ENCODE measurements at places on chromosomes 2 and 18.

DNA sequence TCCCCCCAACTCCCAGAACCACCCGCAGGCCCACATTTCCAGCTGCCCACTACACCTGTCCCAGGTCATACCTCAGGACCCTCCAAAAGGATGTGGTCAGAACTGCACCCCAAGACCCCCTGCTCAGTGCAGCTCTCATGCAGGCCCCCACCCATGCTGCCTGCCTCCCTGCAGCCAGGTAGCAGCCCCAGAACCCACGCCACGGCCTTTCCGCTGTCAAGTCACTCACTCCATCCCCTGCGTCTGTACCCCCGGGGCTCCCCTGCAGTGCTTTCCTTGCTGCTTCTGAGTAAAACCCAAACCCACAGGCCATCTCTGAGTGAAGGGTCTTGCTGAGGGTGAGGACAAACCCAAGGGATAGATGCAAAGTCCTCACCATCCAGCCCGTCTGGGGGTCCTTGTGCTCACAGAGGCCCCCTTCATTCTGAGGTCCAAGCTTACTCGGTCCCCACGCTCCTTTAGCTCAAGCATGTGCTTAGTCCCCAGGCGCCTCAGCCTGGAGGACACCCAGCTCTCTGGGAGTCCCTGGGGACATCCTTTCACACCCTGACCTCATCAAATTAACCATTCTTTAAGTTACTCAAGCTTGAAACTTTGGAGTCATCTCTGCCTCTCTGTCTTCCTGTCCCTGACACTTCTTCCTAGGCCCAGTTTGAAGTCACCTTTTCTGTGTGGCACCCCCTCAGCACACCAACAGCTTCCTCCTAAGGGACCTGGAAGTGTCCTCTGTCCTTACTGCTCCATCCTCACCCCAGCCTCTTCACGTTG lies 130.1 kb downstream of the SMAD7 start:
- DNase-seq: no peak

DNA sequence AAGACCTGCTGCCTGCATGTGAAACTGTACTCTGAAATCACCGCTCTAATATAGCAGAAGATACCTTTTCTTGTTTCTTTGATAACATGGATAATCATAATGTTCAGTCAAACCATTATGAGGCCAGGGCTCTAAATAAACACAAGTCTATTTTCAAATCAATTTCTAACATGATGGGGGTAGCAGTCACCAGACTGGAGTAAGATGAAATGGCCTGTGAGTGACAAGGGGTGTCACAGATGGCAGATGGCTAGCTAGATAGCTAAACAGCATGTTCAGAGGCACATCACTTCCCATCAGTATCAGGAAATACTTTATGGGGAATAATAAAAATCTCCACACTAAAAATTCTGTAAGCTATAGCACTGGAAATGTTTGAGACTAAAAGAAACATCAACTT lies 14.0 kb downstream of the MBD2 start:
- DNase-seq: no peak

DNA sequence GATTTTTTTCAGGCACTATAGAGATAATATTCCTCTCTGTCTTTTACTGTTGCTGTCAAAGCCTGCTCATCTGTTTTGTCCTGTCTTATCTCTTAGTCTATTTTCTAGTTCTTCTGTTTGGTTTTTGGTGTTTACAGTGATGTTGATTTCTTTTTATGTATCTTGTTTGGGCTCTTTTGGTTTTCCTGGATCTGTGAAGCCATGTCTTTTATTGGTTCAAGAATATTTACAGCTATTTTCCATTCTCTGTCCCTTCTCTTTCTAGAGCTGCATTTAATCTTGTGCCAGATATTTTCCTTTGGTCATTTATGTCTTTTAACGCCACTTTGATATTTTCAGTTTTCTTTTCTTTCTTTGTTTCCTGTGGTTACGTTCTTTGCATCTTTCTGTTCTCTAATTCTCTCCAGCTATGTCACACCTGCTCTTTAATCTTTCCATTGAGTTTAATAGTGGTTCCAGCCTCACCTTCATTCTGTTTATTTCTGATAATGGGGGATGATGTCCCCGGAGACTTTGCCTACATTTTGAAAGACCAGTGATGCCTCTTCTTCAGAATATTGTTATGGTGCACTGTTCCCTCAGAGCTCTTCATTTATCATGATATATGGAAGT lies 32.0 kb downstream of the SMCHD1 start:
- no peak for DNase-seq

DNA sequence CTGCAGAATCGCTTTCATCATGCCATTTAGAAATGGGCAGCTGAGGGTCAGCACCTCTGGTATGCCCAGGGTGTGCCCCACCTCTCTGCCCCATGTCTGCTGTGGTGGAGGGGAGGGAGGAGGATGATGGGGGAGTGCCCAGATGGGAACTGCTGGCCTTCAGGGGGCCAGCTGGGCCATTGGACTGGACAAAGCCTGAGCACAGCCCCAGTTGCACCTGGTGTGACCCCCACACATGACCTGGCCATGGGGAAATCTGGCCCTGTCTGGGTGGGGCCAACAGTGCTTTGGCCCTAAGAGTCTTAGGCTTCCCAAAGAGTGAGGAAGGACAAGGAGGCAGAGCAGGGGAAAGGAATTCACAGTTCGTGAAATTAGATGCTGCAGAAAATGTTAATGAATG lies 44.1 kb downstream of the CTIF start:
- no peak for DNase-seq

- peak; percentile 29 for DNase-seq
Observed at GRCh38 chr2:64018701-64019082, 536 bp downstream of the VPS54 start.

DNA sequence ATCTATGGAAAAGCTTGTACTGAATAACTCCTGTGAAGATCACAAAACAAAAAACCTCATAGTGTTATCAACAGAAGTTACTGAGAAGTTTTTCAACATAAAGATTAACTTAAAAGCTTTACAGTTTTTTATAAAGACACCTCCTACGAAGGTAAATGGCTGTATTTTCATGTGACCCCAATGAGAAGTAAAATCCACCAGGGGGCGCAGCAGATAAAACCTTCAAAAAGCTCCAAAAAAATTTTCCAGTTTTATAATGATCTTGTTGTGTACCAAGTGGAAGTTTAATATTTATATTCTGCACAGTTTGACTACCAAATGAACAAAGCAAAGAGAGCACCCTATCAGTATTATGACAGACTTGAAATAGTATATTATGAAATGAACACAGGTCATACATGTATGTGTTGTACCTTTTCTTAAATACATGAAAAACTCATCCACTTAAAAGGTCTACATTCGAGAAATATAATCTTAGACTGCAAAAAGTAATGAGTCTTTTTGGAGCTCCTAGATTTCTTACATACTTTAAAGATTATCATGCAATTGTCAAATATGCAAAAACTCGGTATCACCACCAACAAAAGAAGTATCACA lies 38.5 kb downstream of the PNO1 start:
- peak; percentile 24 for DNase-seq

- DNase-seq: peak; percentile 27
Observed at GRCh38 chr2:221064058-221064854, 507.8 kb downstream of the EPHA4 start.

GRCh38 chr2:144518748-144519596 lies 947 bp downstream of the ZEB2 start:
- no peak for DNase-seq

DNA sequence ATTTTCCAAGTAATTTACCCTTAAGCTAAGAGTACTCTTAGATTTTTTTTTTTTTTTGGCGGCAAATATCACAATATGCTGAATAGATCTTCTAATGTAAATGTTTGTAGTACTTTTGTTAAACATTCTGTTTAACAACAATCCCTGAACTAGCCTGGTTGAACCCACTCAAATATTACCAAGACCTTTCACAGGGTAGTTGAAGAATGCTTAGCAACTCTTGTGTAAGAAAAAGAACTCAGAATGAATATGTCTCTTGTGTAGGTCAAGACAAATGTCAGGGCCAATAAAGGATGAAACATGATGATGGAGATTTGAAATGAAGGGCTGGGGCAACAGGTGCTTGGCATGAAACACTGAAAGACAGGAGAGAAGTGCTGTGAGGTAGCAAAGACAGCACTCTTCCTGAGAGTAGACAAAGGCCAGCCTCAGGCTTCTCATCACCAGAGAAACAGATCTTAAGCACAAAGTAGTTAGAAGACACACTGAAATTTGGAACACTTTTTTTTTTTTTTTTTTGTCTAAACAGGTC lies 597.3 kb downstream of the ERBB4 start:
- DNase-seq: no peak

DNA sequence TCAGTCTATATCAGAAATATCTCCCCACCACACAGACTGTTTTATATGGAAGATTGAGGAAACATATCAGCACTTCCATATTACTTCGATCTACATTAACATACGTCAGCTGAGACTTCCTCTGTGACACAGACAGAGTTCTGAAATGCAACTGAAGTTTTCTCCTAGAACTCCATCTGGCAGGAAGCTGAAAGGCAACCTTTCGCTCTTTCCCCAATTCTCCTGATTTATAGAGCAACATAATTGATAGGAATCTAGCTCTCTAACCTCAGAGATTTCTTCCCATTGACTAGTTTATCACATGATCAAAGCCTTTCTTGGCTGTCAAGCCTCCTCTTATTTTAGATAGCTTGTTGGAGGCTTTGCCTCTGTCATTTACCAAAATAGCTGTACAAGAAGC lies 806.7 kb upstream of the CHAC2 start:
- DNase-seq: no peak

- DNase-seq: no peak
Observed at GRCh38 chr18:48940854-48941611, 9.7 kb downstream of the SMAD7 start.

GRCh38 chr2:96703021-96703751 lies 36.7 kb downstream of the LMAN2L start:
- no peak for DNase-seq

DNA sequence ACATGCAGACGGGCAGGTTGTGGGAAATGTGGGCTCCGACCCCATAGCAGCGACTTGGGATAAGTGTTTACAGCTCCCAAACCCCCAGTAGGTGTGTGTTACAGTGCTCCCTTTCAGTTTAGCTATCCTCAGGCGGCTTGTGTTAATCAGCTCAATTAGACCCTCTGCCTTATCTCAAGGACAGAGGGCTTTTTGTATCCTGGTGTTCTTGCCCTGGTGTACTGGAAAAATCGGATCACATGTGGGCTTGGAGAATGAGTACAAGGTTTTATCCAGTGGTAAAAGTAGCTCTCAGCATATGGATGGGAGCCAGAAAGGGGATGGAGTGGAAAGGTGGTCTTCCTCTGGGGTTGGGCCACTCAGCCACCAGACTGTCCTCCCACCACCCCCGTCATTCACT lies 264.7 kb upstream of the SYT4 start:
- no peak for DNase-seq

DNA sequence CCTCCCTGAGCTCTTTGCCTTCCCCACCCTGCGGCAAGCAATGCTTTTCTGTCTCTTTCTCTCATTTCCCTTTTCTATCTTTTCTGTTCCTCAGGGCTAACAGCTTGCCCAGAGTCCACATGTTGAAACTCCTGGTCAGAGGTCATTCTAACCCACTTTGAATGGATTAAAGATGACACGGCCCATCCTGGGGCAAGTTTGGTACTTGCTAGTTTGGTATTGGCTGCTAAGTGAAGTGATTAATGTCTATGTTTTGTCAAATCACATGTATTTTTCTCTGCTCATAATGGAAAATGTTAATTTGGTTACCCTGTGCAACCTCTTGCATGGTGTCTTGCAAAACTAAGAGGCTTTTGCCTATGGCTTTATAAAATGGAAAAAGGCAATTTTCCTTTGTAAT lies 960.2 kb downstream of the CNTNAP5 start:
- DNase-seq: no peak

GRCh38 chr2:53985646-53986045 lies 14.9 kb upstream of the PSME4 start:
- no peak for DNase-seq

DNA sequence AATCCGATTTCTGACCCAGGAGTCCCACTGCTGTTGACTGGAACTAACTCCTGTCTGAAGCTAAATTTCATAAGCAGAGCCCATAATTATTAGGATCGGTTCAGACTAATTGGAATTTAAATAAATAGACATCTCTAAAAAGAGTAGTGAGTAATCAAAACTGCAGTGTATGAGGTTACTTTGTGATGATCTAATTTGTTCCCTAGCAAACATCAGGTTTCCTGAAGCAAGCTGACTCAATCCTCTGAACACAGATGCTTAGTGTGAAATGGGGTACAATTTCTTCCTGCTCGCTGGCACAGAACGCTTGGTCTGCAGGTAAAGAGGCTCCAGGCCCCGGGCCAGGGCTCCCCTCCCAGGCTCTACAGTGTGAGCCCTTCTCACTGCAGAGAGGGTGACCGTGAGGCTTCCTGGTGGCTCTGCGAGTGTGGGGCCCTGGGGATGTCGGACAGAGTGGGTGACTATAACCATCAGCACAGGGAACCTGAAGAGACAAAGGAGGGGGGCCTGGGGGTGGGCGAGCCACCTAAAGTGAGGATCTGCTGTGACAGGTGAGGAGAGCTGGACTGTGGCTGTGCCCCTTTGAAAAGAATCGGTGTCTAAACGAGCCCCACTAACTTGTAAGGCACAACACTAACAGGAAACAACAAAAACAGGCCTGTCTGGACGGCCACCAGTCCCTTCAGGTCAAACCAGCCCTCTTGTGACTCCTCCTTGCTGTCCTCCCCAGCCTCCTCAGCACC lies 20.2 kb downstream of the CHST10 start:
- DNase-seq: peak; percentile 77

GRCh38 chr2:173997269-173997668 lies 32.1 kb upstream of the SP3 start:
- DNase-seq: peak; percentile 15
